ENCODE measurements at places on chromosomes 4 and X. TPM values are rescaled to one million over a fixed set of nuclear protein-coding genes. Genes with fewer than 3 reads are reported as not detected.

- DNase-seq: no peak
These were observed 198.1 kb upstream of the F9 start for GRCh38 chrX:139332441-139332840.

DNA sequence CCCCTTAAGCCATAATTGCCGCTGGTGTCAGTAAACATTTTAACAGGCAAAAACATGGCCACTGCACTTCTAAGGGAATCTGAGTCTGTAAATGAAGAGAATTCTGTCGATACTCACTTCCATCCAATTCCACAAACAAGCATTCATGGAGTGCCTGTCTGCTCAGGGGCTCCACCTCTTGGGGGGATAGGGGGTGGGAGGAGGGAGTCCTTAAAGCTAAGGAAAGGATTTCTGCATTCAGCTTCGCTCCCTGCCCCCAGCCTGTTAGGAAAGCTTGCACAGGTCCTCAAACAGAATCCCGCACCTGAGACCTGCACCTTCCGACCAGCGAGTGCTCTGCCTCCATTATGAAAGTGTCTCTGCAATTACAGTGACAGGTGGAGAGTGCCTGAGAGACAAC is 130.2 kb upstream of the KIT start:
- no peak for DNase-seq

GRCh38 chr4:122119739-122120138 is 32.4 kb upstream of the BLTP1 start:
- no peak for DNase-seq

DNA sequence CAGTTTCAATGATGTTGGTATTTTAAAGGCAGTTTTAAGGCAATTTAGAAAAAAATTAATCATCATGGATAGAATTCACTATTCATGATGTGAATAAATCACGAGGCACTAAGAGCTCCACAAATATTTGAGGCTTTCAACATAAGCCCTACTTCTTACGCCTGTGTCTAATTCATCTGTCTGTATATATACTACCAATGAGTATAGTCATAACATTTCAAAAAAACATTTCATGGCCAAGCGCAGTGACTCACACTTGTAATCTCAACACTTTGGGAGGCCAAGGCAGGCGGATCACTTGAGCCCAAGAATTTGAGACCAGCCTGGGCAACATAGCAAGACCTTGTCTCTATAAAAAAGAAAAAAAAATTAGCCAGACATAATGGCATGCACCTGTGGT is 56.5 kb downstream of the FBXL5 start:
- peak; percentile 5 for DNase-seq

DNA sequence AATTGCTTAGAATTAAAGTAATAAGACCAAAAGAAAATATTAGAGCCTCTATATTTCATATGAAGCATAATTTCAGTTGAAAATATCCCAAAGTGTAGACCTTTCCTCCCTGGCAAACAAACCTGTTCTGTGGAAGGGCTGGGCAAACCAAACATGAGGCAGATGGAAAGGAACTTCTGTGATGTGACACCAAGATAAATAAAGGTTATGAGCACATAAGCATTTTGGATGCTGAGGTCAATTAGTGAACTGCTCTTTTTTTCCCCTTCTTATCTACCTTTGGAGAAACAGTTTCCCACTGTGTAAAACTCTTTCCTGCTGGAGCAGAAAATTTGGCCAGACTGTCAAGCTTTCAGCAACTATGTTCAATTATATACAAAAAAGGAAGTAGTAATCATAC is 109.6 kb upstream of the STIM2 start:
- DNase-seq: no peak

DNA sequence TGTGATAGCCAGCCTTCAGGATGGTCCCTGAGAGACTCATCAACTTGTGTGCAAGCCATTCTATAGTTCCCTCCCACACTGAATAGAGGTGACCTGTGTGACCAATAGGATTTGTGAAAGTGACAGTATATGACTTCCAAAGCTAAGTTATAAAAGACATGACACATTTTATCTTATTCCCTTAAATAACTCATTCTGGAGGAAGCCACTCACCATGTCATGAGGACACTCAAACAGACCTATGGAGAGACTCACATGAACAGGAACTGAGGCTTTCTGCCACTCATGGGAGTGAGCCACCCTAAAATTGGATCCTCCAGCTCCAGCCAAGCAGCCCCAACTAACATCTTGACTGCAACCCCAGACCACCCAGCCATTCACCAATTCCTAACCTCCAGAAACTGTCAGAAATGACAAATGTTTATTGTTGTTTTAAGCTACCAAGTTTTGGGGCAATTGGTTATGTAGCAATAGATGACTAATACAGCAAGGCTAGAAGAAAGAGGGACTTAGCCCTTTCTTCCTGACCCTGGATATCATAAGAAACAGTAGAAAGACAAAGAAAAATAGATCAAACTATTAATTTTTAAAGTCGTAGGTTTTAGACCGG is 9.0 kb upstream of the CHIC2 start:
- DNase-seq: peak; percentile 59

ESX1 gene
- total RNA-seq: not detected

GRCh38 chr4:60724623-60725022 is 475.5 kb upstream of the ADGRL3 start:
- peak; percentile 27 for DNase-seq

DNA sequence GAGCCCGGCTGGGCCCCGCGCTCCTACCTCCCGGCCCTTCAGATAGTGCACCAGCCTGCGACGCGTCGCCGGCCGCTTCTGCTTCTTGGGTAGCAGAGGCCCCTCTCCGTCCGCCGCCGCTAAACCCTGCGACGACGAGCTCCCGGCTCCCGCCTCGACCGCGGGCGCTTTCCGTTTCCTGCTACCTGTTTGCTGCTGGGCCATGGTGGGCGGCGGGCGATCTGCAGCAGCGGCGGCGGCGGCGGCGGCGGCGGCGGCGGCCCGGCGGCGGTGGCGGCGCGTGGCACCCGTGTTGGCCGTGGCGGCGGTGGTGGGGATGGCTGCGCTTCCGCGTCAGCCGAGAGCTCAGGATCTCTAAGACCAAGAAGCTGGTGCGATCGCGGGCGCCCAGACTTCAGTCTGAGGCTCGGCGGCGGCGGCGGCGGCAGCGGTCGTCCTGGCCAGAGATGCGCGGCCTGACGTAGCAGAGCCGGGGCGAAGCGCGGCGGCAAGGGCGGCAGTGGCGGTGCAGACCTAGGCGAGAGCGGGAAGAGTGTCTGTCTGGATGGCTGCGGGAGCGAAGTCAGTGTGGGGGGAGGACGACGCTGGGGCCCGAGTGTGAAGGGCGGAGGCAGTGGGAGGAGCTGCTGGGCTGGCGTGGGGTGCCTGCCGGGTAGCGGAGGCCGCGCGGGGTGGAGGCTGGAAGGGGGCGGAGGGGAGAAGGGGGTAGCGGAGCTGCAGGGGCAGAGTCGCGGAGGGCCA is at the start of gene DCAF12L2:
Gene DCAF12L2 (minus strand): TSS at position 569 of the 741 bp plus-strand sequence. CDS start 365 bp downstream, at position 204.
- peak; percentile 1 for DNase-seq

DNA sequence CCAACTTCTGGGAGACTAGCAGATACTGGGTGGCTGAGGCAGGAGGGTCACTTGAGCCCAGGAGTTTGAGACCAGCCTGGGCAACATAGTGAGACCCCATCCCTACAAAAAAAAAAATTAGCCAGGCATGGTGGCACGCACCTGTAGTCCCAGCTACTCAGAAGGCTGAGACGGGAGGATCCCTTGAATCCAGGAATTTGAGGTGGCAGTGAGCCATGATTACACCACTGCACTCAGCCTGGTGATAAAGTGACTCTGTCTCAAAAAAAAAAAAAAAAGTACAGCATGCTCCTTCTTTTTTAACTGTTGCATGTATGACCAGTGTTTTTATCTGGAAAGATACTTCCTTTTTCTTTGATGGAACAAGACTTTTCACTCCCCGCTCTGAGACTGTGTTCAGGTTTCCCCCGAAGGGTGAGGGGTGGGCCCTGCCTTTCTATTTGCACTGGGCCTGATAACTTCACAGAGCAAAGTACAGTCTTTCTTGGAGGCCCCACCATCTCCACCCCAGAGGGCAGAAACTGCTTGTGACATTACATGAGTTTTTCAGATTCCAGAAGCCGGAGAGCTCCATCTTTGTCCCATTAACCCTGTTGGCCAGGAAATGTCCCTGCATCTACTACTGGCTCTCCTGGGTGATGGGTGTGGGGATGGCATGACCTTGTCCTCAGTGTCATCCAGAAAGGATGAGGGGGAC is 35.2 kb downstream of the NYX start:
- peak; percentile 16 for DNase-seq

Data from GM23248 (cell line).